ENCODE measurements at places on chromosomes 7 and 10.

- DNase-seq = peak; percentile 32
Observed at GRCh38 chr10:116451711-116452337, 24.2 kb downstream of the PNLIPRP3 start.

GRCh38 chr7:123724817-123725253 is 24.0 kb downstream of the WASL start:
- no peak for DNase-seq

DNA sequence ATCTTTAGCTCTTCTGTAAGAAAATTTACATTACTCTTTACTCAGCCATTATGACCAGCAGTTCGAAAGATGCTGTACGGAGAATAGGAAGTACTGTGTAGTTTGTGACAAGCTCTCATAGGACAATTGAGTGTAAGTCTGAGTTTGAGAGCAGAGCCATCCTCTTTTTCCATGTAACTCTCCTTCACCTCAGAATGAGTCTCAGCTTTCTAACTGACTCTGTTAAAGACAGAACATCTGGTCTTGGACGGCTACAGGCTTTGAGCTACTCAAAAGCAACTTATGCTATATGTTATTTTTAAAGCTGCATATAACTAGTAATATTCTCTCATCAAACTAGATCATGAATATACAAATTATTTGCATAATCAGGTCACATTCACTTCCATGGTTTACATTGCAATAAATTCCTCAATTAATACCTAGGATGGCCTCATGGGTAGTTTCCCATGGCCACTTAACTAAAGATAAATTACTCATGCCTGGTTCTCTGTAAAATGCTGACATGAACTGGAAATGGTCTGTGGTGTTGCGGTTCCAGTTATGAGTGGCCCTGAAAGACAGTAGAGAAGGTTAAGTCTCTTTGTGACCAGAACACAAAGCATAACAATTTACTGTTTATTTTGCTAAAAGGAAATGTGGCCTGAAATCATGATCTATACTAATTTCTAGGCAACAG is 358.7 kb downstream of the PHF14 start:
- DNase-seq = no peak

DNA sequence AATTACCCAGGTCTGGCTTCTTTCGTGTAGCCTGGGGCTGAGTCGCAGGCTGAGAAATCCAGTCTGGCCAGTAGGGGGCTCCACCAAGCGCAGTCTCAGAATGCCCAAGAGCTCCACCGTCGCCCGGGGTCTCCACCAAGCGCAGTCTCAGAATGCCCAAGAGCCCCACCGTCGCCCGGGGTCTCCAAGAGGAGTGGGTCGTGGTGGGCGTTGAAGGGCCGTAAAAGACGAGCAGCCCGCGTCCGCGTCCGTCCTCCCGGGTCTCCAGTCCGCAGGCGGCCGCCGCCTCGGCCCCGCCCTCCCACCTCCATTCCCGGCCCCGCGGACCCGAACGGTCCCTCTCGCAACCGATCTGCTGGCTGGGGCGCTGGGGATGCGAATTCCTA is 892 bp upstream of the ZYX start:
- DNase-seq = peak; percentile 93

DNA sequence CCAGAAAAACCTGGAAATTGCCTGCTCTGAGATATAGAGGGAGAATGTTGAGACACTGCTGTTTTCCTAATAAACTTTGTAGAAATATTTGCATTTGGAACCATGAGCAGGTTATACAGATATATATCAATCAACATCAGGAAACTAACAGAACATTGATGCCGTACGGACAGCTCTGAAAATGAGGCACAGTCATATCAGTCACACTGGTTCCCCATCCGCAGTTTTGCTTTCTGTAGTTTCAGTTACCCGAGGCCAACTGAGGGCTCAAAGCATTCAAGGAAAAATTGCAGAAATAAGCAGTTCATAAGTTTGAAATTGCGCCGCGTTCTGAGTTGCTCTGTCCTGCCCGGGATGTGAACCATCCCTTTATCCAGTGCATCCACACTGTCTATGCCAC is 137.9 kb downstream of the KLF6 start:
- no peak for DNase-seq

DNA sequence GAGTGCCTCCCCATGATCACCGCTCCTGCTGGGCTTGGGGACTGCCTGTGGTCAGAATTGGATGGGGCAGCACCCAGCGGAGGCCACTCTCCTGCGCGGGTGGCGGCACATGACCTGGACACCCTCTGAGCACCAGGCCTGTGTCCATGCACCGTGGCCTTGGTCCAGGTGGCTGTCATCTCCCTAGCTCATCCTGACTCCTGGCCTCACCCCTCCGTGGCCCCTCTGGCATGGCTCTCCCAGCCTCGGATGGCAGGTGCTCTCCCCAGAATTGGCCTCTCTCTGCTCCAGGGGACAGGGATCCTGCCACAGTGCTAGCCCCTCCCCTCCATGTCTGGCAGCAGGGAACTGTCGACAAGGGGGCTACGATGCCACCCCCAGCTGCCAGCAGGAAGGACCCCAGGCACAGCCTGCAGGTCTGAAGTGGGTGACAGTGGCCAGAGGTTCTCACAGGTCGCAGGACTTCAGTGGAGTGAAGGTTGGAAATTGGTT is 37.2 kb upstream of the BTBD16 start:
- DNase-seq = no peak

GRCh38 chr7:125355899-125356298 is 426.3 kb upstream of the POT1 start:
- no peak for DNase-seq

DNA sequence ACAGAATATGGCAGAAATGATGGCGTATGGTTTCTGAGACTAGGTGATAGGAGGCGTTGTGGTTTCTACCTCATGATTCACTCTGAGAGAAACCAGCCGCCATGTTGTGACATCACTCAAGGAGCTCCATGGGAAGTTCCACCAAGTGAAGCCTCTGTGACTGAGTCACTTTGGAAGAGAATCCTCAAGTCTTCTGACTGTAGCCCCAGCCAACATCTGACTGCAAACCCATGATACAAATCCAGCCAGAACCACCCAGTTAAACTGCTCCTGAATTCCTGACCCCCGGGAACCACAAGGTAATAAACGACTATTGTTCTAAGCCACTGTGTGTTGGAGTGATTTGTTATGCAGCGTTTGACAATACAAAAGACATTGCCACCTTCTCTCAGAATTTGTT is 91.1 kb upstream of the CARD11 start:
- no peak for DNase-seq

GRCh38 chr10:119407254-119407777 is 135.2 kb downstream of the RGS10 start:
- DNase-seq = peak; percentile 50

GRCh38 chr7:38585572-38586354 is 45.4 kb downstream of the AMPH start:
- no peak for DNase-seq

- peak; percentile 8 for DNase-seq
Observed at GRCh38 chr7:105389088-105389650, 448 bp upstream of the SRPK2 start.

DNA sequence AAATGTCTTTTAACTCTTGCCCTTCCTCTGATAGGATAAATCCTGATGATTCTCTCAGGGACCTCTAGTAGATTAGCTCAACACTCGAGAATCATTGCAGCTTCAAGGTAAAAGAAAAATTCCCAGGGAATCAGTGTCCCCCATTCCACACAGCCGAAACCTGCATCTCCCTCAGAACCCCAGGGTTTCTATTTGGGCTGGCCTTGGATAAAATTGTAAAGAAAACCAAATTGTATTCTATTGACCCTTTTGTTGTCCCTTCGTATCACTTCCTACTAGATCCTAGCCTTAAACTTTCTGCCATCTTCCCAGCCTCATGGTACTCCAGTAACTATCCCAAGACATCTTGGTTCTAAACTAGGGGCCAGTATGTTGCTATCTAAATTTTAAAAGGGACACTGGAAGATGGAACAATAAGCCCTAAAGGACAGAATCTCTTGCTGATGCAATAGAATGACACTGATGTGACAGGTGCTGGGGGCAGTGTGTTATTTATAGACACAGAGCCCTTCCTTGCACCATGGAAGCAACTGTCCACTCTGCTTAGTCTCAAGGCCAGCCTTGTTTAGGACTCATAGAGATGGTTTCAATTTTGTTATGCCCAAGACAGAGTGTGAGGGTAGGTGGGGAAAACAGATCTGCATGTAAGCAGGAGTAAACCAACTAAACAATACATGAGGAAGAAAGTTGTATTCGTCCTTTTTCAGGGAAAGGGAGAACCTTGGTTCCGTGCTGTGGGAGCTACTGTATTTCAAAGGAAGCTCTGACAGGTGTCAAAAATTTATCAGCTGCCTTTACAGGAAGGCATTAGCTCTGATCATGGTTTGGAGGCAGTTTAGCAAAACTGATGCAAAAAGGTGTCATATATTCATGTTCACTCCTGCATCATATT is 7.6 kb downstream of the ASB15 start:
- no peak for DNase-seq

DNA sequence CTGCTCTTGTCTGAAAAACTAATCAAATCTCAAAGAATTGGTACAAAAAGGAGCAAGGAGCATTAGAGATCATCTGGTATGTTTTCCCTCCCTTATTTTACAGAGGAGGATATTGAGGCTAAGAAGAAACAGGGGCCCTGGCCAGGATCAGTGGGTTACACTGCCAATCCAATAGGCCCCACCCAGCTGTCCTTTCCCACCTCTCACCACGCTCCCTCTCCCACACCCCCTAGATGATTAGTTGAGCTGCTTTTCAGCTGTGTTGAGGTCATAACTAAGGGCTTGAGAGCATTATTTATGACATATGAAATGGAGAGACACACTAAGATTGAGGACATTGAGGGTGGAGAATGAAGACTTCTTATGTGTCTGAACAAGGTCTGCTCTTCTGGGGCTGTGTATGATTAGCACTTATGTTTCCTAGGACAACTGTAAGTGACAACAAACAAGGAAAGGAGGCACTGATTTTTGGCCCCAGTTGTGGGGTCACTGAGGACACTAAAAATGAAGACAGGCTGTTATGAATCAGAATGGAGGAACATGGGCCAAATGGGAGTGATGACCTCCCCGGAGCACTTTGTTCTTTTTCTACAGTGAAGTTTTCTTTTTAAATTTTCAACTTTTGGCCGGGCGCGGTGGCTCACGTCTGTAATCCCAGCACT is 26.5 kb downstream of the VWA2 start:
- DNase-seq = no peak

- DNase-seq = no peak
Observed at GRCh38 chr10:88541116-88541626, 41.9 kb downstream of the RNLS start.

DNA sequence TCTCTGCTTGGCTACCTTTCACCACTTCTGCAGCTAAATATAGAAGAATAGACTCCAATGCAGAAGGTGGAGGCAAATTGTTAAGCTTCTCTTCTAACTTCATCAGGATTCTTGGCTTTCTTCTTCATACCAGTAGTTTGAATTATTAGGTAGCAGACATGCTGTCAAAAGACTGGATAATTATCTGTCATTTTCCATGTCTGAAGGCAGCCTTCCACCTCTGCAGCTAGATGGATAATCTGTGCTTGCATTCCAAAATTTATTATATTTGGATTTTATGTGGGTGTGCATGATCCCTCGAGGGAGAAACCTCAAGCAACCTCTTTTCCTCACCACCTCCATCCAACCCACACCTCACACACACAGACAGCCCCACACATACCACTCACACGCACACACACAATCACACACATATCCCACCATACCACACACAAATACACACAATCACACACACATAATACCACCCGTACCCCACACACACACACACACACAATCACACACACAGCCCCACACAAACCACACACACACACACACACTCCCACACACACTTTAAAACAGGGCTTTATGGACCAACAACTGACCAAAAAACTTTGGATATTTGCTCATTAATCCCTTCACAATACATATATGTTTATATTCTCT is 145.0 kb downstream of the C7orf25 start:
- DNase-seq = no peak

DNA sequence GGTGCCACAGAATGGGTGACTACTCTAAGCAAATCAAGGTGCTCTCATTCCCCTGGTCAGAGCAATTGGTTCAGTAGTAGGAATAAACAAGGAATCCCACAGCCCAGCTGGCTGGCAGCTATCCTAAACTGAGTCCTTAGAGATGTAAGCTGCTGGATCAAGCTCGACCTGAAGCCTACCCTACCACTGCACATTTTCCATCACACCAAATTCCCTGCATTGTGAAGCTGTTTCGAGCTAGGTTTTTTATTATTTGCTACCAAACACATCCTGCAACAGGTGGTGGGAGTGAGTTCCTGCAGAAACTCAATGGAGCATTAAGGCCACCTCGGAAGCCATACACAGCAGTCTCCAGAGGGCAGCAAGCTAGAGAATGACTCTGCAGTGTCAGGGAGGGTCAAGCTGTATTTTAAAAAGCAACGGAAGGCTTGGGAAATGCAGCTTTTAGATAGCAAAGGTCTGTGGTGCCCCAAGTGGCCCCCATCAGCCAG is 33.7 kb upstream of the TNRC18 start:
- no peak for DNase-seq

DNA sequence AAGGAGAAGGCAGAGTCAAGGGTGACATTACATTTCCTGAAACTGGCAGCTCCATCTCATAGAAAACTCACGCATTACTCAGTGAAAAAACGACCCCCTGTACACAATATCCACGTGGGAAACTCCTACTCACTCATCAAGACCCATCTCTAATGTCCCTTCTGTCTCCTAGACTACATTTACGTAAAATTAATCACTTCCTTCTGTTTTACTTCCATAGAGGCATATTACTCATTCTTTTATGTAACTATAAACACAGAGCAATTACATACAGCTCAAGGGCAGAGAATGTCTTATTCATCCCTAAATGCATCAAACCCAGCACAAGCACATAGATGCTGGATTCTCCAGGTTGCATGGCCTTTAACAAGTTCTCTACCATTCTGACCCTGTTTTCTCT is 281.8 kb downstream of the KCNMA1 start:
- DNase-seq = no peak

DNA sequence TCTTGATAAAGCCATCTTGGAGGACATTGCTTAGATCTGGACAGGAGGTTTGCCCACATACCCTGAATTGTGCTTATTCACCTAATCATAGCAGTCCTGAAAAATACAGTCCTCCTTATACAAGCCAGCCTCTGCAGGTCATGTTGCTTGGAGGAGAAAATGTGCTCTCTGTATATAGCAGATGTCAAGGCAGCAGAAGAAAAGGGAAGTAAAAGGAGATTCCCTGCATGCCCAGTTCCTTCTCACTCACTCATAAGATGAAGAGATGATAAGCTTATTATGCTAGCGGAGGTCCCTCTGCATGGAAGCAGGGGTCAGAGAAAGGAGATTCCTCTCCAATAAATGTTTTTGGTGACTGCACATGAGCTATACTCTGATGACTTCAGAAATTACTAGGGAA is 458.8 kb upstream of the ZMIZ1 start:
- no peak for DNase-seq

- DNase-seq = no peak
Observed at GRCh38 chr7:112144284-112145059, 61.7 kb downstream of the DOCK4 start.

DNA sequence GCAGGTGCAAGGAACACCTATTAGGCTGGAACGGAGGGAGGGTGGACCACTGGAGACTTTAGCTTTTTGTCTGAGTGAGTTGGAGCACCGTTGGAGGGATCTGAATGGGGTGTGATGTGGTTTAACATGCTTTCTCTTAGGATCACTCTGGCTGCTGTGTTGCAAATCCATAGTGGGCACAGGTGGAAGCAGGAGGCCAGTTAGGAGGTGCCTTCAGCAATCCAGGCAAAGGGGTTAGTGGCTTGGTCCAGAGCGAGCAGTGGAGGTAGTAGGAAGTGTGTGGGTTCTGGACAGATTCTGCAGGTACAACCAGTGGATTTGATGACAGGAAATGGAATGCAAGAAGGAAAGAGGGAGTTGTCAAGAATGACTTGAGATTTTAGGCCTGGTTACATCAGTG is 95.0 kb downstream of the MMRN2 start:
- DNase-seq = no peak

- DNase-seq = no peak
Observed at GRCh38 chr7:69438584-69439412, 159.5 kb upstream of the AUTS2 start.

All from CD14-positive monocyte (primary cell).